ENCODE measurements at places on chromosomes 13 and 19. TPM values are rescaled to one million over a fixed set of nuclear protein-coding genes. Genes with fewer than 3 reads are reported as not detected.
A peak's percentile ranks its signal among the peaks of the same experiment; 100 is the strongest.

- H3K4me1 ChIP-seq = peaks cover 46% of the 10 kb centered on the region
- H3K36me3 ChIP-seq = no peaks in the 10 kb centered on the region
- DNase-seq = peak; percentile 87
- peak overlapping the region; percentile 99 for H3K27ac ChIP-seq
Observed at GRCh38 chr19:54432144-54432738, 16.8 kb upstream of the LENG8 start.

- DNase-seq = no peak
- H3K36me3 ChIP-seq = no peaks in the 10 kb centered on the region
- peak overlapping the region; percentile 82 for H3K27ac ChIP-seq
Observed at GRCh38 chr19:17078036-17078919, 2.7 kb downstream of the MYO9B start.

GRCh38 chr13:89688918-89689317, 1658.6 kb upstream of the MIR17HG start:
- H3K36me3 ChIP-seq = no peaks in the 10 kb centered on the region
- no peak for DNase-seq
- no peak overlapping the region for H3K4me3 ChIP-seq
- no peaks in the 10 kb centered on the region for H3K4me1 ChIP-seq

DNA sequence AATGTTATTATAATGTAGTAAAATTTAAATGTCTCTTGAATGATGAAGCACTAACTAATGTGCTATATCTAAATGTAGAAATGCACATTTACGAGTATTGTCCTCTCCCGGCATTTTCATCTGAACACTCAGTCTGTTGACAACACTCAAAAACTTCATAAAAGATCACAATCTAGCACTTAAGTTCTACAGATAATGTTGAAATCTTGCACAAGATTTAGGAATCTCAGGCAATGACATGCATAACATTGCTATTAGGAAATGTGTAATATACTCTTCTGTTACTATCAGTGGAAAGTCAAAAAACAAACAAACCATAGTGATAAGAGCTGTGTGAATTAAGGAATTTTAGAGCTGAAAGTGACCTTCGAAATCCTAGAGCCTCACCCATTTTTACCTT, 37.5 kb upstream of the XPO4 start:
- H3K4me3 ChIP-seq = no peak overlapping the region
- 0 out of 2 replicates have a peak overlapping the region, but pooled peaks have one; percentile 8 for H3K27ac ChIP-seq
- peaks cover 15% of the 10 kb centered on the region for H3K4me1 ChIP-seq
- no peaks in the 10 kb centered on the region for H3K36me3 ChIP-seq

DNA sequence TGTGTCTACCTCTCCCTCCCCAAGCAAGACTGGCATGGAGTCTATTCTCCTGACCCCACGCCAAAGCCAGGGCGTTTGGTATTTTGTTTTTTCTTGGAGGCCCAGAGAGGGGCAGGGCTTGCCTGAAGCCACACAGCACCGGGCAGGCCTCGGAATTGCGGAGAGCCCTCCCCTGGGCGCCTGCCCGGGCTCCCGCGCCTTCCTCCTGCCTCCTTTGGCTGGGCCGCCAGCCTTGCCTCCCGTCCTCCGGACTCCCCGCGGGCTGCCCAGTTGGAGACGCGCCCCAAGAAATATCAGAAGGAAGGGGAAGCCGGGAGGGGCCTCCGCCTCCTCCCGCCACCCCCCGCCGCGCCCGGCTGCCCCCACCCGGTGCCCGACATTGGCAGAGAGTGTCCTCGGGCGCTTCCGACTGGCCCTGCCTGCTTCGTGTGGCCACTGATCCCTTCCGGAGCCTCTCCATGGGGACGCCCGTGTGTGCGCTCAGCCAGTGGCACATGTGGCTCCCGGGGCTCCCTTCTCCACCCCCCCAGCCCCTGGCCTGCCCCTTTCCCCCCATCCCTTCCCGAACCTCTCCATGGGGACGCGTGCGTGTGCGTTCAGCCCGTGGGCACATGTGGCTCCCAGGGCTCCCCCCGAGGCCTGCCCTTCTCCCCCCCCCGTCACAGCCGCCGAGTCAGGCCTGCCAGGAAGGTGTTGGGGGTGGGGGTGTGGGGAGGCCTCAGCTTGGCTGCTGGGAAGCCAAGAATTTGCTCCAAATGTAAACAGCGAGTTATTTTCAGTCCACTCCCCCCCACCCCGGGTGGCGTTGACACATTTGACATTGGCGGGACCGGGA, 37.3 kb downstream of the NFIC start:
- DNase-seq = no peak
- H3K27me3 ChIP-seq = no peaks in the 10 kb centered on the region
- H3K4me3 ChIP-seq = no peak overlapping the region
- H3K36me3 ChIP-seq = no peaks in the 10 kb centered on the region
- H3K27ac ChIP-seq = no peak overlapping the region

GRCh38 chr19:16118489-16119033, 6.9 kb downstream of the RAB8A start:
- no peak for DNase-seq
- H3K4me3 ChIP-seq = no peak overlapping the region
- no peaks in the 10 kb centered on the region for H3K27me3 ChIP-seq

- no peak overlapping the region for H3K4me3 ChIP-seq
- peaks cover 13% of the 10 kb centered on the region for H3K4me1 ChIP-seq
- H3K27me3 ChIP-seq = no peaks in the 10 kb centered on the region
- no peak for DNase-seq
Observed at GRCh38 chr19:55648585-55649267, 714 bp downstream of the CCDC106 start.

GRCh38 chr19:3409346-3410064, 43.1 kb downstream of the NFIC start:
- no peak overlapping the region for H3K27ac ChIP-seq
- H3K4me1 ChIP-seq = no peaks in the 10 kb centered on the region
- H3K4me3 ChIP-seq = no peak overlapping the region
- H3K27me3 ChIP-seq = no peaks in the 10 kb centered on the region

- peaks cover 6% of the 10 kb centered on the region for H3K4me1 ChIP-seq
- H3K27ac ChIP-seq = no peak overlapping the region
- no peak for DNase-seq
Observed at GRCh38 chr19:6790194-6791128, 18.0 kb downstream of the VAV1 start.

GRCh38 chr19:45350477-45351058, 10.0 kb downstream of the KLC3 start:
- H3K27ac ChIP-seq = no peak overlapping the region
- H3K27me3 ChIP-seq = no peaks in the 10 kb centered on the region
- no peak for DNase-seq

DNA sequence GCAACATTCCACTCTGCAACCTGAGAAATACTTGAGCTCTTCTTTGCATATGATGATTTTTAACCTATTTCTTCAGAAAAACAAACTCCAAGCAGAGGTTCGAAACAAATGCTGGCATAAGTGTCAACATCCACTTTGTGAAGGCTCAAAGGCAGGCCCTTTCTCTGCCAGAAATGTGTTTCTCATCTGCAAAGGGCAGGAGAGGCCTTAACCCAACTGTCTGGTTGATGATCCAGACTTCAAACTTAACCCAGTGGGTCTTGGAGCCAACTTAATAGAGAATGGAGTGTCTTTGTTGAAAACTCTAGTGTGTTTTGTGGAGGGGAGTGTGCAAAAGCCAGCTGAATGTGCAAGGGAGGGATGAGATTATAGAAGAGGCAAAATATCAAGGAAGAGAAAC, 28.3 kb upstream of the ZNF507 start:
- no peak overlapping the region for H3K4me3 ChIP-seq
- H3K27me3 ChIP-seq = peaks cover 53% of the 10 kb centered on the region
- H3K27ac ChIP-seq = no peak overlapping the region

GRCh38 chr13:84553227-84553626, 671.0 kb upstream of the SLITRK1 start:
- no peaks in the 10 kb centered on the region for H3K4me1 ChIP-seq
- H3K27me3 ChIP-seq = no peaks in the 10 kb centered on the region
- H3K36me3 ChIP-seq = no peaks in the 10 kb centered on the region
- no peak overlapping the region for H3K4me3 ChIP-seq
- no peak for DNase-seq
- no peak overlapping the region for H3K27ac ChIP-seq

GRCh38 chr19:32808236-32808635, 61.3 kb downstream of the SLC7A9 start:
- H3K4me3 ChIP-seq = no peak overlapping the region
- H3K27ac ChIP-seq = no peak overlapping the region
- H3K27me3 ChIP-seq = no peaks in the 10 kb centered on the region

- no peak overlapping the region for H3K27ac ChIP-seq
- H3K4me1 ChIP-seq = no peaks in the 10 kb centered on the region
- no peak overlapping the region for H3K4me3 ChIP-seq
- no peak for DNase-seq
Observed at GRCh38 chr13:46515803-46516202, 37.2 kb upstream of the LRCH1 start.

- H3K4me1 ChIP-seq = peaks cover 29% of the 10 kb centered on the region
- H3K27me3 ChIP-seq = no peaks in the 10 kb centered on the region
- no peak for DNase-seq
- no peak overlapping the region for H3K27ac ChIP-seq
- no peaks in the 10 kb centered on the region for H3K36me3 ChIP-seq
- H3K4me3 ChIP-seq = no peak overlapping the region
Observed at GRCh38 chr13:95247171-95247570, 54.1 kb downstream of the ABCC4 start.

- DNase-seq = no peak
- no peaks in the 10 kb centered on the region for H3K27me3 ChIP-seq
- no peak overlapping the region for H3K4me3 ChIP-seq
- no peak overlapping the region for H3K27ac ChIP-seq
Observed at GRCh38 chr13:42551611-42552010, 22.3 kb upstream of the TNFSF11 start.

DNA sequence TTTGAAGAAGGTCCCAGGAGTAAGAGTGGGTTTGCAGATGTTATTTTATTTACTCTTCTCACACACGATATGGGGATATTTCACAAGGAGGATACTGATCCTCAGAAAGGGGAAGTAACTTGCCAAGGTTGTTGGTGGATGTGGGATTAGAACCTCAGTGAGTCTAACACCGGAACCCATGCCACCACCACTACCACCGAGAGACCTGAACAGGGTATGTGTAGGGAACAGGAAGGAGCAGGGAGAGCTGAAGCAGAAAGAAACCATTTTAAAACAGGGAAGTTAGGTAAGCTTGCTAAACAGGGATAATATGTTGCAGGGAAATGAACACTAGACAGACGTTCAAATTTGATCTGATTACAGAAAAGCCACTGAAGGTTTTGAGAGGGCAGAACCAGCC, 11.6 kb upstream of the CEACAM3 start:
- DNase-seq = no peak
- no peaks in the 10 kb centered on the region for H3K36me3 ChIP-seq
- H3K4me3 ChIP-seq = no peak overlapping the region
- H3K27me3 ChIP-seq = no peaks in the 10 kb centered on the region
- H3K4me1 ChIP-seq = peaks cover 65% of the 10 kb centered on the region

Gene IFNL1
- not detected for total RNA-seq

Gene RNF225
- 0.61 TPM for total RNA-seq
